ENCODE measurements at places on chromosomes 12 and 14.
A peak's percentile ranks its signal among the peaks of the same experiment; 100 is the strongest.

- DNase-seq: no peak
These were observed 14.5 kb upstream of the FBRSL1 start for GRCh38 chr12:132475304-132476037.

DNA sequence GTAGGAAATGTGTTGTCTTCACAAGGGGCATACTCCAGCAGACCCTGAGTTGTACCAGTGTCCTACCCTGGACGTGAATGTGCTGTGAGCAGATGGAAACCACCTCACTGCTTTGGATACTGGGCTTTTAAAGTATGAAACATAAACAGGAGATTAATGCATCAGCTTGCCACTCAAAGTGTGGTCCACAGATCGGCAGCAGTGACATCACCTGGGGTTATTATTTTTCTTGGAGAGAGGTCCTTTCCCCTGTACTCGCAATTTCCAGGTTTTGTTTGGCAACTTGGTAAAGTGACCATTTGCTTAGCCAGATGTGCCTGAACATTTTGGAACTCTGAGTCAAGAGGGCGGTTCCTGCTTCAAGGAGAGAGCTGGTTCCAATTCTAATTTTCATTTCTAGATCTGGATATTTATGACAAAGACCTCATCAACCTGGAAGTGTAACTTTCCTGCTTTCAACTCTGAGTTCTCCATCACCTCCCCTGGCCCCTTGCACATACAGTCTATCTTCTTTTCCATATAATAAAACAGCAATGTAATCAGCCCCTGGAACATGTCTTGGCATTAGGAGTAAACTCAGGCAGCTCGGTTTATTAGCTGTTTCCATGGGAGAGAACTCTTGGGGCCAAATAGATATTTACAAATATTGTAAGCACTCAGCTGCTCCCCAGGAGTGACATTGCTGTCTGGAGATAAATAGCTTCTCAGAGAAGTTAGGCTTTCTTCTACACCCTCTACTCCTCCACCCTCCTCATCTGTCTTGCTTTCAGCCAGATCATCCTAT lies 237.0 kb upstream of the TBX3 start:
- DNase-seq: no peak

- peak; percentile 16 for DNase-seq
These were observed 118.4 kb upstream of the EVL start for GRCh38 chr14:99946652-99947489.

DNA sequence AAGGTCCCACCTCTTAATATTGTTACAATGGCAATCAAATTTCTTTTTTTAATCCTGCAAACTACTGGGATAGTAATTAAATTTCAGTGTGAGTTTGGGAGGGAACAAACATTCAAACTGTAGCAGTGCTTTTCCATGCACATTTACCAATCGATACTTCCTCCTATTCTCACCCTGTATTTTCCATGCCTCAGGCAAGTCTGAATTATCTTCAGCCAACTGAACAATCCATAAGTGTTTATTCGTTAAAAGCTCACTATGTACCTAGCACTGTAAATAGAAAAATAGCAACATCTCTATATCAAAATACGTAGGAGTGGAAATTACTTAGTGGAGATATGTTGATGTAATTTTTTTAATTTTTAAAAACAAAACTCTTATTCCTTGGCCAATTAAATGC lies 43.5 kb downstream of the CCDC177 start:
- DNase-seq: no peak

DNA sequence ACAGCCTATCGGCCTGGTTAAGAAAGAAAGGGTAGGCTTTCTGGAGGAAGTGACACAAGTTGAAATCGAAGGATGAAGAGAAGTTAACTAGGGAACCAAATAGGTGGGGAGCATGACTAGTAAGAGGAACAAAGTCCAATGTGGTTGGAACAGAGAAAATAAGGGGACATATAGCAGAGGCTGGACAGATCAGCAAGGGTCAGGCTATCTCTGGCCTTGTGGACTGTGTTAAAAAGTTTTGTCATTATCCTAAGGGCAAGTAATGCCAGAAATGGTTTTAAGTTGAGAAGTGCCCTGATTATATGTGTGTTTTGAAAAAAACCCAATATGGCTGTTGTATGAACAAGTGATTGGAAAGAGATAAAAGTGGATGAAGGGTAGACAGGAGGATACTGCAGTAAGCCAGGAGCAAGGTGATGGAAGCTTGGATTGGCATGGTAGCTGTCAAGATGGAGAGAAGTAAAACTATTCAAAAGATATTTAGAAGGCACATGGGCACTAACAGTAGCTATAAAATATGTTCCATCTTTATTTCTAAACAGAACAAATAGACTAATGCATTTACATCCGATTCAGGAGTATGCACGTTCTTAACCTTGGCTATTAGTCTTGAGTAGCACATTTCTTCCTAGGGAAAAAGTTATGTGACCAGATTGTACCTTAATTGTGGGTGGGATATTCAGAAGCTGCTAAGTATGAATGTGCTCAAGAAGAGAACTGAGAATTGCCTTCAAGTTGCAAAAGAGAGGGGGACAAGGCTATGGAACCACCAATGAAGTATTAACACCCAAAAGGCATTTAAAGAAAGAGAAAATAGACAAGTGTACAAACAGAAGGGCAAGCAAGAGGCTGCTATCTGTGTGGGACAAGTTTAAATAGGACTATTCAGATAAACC lies 46.8 kb upstream of the OR5AU1 start:
- DNase-seq: no peak

GRCh38 chr14:91418387-91419043 lies 895 bp upstream of the CCDC88C start:
- peak; percentile 80 for DNase-seq

GRCh38 chr14:61130512-61131260 lies 149.6 kb downstream of the SLC38A6 start:
- no peak for DNase-seq

DNA sequence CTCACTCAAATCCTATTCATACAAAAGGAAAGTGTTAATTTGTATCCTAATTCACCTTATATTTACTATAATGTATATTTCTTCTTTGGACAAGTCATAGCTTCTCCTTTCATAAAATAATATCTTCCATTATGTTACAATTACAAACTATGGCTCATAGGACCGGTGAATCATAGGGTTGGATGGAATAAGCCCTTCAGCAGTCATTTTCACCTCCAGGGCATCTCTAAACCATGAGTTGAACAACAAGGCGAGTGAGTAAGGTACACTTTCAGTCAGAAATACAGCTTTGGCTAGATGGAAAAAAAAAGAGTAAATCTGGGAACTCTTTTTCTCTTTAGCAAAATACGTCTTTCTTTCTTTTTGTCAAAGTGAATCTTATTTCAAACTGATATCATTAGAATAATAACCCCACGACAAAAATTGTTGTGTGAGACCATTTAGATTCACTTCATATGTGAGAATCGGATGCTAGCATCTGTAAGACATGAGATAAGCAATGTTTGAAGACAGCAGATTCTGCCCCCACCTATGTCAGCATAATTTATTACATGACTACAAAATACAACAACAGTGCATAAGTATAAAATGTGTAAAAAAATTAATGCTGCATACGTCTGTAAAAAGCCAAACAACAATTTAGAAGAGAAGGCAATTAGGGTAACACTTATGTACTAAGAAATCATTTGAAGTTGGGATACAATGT lies 184.4 kb upstream of the SLC38A2 start:
- DNase-seq: no peak

DNA sequence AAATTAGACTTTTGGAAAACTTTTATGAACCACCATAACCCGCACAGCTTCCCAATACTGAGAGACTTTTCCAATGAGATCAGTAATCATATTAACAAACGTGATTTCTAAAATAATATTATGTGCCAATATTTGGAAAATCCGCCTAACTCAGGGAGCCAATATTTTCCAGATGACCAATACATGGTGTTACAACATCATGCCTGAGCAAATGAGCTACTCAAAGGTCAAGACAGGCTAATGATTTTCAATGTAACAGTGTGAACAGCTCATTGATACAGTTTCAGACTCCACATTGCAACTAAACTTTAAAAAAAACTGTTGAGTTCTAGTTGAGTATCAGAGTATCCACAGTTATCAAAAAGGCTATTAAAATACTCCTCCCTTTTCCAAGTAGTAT lies 46.8 kb downstream of the RNF34 start:
- DNase-seq: no peak

DNA sequence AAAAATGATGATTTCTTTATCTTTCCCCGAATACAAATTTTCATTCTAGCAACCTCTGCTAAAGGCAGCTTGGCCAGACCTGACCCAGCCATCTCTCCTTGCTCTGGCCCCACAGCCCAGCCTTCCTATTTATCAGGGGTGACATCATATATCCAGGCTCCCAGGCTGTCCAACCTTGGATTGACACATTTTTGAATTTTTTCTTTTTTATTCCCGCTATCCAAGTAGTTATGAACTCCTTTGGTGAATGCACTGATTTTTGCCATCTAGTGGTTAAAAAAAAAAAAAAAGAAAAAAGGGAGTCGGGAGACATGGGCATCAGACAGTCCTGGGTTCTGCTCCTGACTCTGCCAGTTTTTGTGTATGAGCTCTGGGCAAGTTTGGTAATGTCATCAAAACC lies 120.5 kb downstream of the PTPN11 start:
- no peak for DNase-seq

GRCh38 chr14:77036484-77037214 lies 8.1 kb upstream of the IRF2BPL start:
- DNase-seq: no peak

- DNase-seq: no peak
These were observed 682 bp downstream of the CREBL2 start for GRCh38 chr12:12612358-12612757.

GRCh38 chr12:114760151-114760877 lies 76.3 kb upstream of the TBX3 start:
- DNase-seq: no peak

GRCh38 chr14:31962920-31963319 lies 114.2 kb upstream of the ARHGAP5 start:
- DNase-seq: no peak

DNA sequence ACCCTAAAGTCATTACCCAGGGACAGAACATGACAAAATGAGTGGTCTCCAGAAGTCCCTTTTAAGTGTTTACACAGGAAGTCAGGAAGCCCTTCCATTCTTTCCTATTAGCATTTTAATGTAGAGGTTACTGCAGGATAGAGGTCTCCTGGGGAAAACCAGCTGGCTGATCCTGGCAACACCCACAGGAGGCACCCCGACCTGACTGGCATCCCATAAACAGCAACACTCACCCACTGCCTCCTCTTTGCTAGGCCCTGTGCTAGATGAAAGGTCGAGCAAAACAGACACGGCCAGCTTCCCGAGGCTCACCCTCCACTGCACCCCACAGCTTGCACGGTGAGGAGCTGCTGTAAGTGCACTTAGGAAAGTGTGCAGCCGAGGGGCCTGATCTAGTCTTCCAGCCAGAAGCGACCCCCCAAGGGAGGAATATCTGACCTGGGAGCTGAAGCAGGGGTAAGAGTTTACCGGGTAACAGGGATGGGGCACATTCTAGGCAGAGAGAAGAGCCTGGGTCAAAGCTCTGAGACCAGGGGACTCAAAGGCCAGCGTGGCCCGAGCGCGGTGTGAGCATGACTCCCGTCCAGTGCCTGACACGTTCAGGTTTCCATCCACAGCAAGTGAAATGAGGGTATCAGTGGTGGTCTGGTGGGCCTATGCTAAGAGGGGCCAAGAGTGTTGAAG lies 9.0 kb downstream of the DAZAP2 start:
- no peak for DNase-seq

- DNase-seq: no peak
These were observed 54.0 kb downstream of the ZNF664 start for GRCh38 chr12:124026755-124027745.

- DNase-seq: no peak
These were observed 2.1 kb downstream of the HELB start for GRCh38 chr12:66304296-66304900.

- no peak for DNase-seq
These were observed 117.3 kb downstream of the BTG1 start for GRCh38 chr12:92028441-92028709.

- DNase-seq: no peak
These were observed 130.8 kb upstream of the EGLN3 start for GRCh38 chr14:34081576-34082136.

DNA sequence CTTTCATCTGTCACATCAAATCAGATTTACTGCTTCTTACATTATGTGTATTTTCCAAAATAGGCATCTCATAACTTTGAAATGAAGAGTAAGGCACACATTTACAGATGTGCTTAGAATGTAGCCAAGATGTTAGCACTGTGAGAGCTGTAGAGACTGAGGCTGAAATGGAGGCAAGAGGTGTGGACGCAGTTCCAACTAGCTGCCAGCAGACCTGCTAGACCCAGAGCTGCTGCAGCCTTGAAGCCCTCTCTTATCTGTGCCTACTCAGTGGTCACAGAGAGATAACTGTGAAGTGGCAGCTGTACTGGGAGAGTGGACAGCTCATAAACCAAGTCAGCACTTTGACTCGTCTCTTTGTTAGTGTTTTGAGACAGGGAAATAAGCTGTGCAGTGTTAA lies 470.9 kb downstream of the CCER1 start:
- DNase-seq: no peak

DNA sequence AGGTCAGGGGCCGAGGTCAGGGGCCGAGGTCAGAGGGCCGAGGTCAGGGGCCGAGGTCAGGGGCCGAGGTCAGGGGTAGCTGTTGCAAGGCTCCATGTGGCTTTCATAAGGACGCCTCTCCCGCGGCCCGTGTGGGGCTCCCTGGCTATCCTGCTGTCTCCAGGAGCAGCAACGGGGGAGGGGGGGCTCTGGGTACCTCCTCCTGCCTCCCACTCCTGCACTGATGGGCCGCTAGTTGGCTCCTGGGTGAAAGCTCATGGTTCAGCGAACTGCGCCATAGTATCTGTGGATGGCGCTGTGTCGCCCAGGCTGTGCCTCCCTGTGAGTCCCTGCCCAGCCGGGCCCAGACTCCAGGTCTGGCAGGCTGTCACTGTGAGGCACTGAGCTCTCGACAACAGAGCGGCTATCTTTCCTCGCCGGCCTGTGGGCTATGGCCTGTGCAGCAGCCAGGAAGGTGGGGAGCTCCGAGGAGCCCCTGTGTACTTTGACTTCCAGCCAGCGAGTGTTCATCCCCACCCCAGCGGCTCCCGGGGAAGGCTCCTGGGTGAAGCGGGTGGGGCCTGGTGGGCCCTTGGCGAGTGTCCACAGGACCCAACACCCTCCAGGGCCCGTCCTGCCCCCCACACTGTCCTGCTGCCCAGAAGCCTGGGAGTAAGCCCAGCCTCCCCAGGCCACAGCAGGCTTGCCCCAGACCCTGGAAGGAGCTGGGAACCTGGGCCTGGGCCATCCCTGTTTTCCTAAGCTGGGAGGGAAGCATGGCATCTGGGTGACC lies 8.1 kb downstream of the RFLNA start:
- DNase-seq: no peak

- no peak for DNase-seq
These were observed 31.1 kb downstream of the CLEC2D start for GRCh38 chr12:9700606-9700956.

GRCh38 chr12:1283316-1283715 lies 292.3 kb downstream of the ERC1 start:
- DNase-seq: no peak

GRCh38 chr14:50763382-50764007 lies 67.5 kb downstream of the NIN start:
- DNase-seq: no peak

- no peak for DNase-seq
These were observed 97.6 kb downstream of the RAD52 start for GRCh38 chr12:851913-852312.
